Stimulated activated CD8-positive, alpha-beta memory T cell treated with anti-CD3 and anti-CD28 coated beads, Interleukin-4, amount 100 ng/mL, for 1 hour (primary cell): ENCODE measurements at places on chromosomes 2 and 18.
A peak's percentile ranks its signal among the peaks of the same experiment; 100 is the strongest.

- no peak for DNase-seq
These were observed 32.6 kb downstream of the GALM start for GRCh38 chr2:38698467-38699003.

DNA sequence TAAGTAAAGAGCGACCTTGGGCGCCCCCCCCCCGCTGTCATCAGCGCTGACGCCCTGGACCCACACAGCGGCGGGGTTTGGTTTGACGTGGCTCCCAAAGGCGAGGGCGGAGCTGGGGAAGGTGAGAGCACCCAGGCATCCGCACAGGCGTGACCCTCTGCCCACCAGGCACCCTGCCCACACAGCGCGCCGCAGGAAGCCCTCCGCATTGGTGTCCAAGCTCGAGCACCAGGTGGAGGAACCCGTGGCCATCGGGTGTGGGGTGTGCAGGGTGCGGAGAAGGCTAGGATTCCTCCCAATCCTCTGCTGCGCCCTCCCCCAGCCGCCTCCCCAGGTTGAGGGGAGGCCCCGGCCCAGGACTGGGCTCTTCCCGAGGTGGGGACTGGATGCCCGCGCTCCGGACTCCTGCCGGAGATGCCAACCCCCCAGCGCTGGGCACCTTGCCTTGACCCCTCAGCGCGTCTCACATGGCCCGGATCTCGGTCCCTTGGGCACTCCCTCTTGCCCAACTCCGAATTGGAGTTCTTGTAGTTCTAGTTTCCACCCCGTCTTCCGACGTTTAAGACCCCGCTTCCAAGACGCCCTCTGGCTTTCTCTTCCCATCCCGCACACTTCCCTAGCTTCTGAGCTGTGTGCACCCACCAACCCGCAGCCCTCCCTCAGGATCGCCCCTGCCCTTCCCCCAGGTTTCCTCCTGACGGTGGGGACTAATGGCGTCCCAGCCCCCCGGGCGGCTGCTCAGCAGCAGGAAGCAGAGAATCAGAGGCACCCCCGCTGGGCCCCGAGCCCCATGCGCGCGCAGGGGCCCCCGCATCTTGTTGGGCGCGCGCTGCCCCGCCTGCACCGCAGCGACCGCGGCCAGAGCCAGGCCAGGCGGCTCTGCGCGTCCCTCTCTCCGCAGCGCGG lies 25.9 kb upstream of the RESP18 start:
- DNase-seq = no peak

DNA sequence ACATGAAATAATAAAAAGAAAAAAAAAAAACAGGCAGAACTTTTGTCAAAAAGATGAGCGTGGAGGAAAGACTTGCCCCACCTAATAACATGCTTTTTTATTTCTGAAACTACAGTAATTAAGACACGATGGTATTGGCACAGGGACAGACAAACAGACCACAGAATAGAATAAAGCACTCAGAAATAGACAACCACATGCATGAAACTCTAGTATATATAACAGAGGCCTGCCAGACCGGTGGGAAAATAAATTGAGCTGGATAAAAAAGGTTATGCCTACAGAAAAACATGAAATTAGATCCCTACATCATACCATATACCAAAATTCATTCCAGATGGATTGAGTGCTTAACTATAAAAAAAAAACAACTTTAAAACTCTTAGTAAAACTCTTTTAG lies 163.1 kb downstream of the NRP2 start:
- DNase-seq = no peak

DNA sequence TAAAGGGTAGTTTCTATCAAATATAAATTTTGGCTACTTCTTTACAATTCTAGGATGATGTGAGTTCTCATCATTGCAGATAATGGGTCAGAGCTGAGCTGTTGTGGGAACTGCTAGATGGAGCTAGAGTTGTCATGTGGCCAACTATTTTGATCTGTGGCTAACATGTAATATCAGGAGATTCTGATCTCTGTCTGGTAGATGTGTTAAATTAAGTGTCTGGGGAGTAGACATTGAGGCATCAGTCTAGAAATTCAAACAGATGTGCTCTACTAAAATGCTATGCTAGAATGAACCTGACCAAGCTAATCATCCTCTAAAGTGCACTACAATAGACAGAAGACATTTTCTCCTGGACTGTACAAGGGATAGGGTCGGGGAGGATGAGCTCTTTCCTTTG lies 30.3 kb upstream of the DARS1 start:
- no peak for DNase-seq

DNA sequence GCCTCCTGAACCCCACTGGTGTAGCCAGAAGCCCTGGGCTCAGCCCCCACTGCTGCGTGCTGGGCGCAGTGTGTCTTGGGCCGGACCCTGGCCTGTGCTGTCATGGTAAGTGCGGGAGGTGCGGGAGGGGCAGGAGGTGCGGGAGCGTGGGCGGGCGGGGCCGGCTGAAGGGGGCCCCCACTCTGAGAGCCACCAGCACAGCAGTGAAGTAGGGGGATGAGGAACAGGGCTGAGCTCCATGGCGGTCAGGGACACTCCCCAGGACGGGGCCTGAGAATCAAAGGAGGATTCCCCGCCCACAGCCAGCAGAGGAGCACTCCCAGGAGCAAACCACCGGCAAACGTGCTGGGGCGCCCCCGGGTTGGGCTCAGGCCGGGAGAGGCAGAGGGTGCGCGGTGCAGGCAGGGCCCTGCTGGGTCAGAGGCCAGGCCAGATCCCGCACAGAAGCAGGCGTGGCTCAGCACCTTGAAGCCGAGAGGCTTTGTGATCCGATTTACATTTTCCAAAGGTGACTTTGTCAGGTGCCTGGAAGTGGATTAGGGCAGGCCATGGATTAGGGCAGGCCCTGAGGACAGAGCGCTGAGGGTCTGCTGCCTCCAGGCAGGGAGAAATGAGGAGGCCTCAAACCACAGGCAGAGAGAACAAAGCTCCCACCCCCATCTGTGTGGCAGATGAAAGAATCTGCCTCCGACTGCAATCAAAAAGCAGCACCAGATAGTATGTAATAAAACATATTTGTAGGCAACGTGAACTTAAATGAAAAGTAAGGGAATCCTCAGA lies 152.0 kb upstream of the RAB6C start:
- DNase-seq = no peak

- DNase-seq = no peak
These were observed 53.1 kb downstream of the ACVR1 start for GRCh38 chr2:157822993-157823392.

DNA sequence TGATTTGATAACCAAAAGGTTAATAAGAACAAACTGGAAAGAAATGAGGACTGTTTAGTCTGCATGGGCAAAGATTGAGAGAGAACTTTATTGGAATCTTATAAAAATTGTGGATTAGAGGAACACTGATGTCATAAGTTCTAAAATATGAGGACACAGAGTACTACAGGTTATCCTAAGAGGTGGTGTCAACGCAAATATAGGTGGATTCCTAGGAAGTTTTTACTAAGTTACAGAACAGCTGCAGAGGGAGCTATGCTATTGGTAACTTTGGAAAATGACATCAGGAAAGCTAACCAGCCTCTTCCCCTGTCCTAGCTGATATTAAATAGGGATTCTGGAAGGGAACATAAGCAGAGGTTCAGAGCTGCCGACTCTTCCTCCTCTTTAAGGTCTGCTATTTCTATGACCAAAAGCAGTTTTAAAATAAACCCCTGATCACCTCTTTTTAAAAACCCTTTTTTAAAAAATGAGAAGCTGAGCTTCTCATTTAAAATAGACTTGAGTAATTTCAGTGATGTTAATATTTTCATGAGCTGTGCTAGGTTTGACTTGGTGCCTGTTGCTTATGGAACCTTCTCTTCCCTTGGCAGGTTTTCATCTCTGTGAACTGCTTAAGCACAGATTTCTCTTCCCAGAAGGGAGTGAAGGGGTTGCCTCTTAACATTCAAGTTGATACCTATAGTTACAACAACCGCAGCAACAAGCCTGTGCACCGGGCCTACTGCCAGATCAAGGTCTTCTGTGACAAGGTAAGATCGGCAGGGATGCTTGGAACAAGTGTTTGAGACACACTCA lies 34.2 kb downstream of the GRHL1 start:
- DNase-seq = no peak

- no peak for DNase-seq
These were observed 81.6 kb upstream of the LAPTM4A start for GRCh38 chr2:20132990-20133535.

DNA sequence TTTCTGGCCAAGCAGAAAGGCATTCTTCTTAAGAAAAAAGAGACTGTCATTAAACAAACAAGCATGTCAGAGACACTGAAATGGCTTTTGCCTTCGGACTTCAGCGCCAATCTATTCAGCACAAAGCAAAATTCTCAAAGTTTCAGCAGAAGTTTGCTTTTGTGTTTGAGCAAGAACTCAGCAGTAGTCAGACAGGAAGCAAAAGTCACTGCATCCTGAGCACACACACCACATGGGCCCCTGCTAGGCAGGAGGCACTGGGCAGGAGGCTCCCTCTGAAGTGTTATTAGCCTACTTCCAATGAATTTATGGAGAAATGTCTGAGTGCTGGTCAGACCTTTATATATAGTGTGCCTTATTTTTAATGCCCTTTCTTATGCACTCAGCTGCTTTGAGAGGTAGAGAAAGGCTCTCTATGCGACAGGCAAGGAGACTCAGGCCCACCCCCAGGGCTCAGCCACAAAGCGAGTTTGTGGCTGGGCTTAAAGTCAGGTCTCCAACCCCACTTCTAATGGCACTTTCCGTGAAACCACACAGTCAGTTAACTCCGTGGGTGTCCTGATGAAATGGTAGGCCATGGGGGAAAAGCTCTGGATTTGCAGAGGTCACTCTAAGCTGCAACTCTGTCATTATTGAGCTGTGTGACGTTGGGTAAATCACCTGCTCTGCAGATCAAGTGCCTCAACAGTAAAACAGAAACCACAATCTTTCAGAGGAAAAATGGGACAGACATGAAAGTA lies 161.0 kb upstream of the TMEM200C start:
- DNase-seq = no peak

DNA sequence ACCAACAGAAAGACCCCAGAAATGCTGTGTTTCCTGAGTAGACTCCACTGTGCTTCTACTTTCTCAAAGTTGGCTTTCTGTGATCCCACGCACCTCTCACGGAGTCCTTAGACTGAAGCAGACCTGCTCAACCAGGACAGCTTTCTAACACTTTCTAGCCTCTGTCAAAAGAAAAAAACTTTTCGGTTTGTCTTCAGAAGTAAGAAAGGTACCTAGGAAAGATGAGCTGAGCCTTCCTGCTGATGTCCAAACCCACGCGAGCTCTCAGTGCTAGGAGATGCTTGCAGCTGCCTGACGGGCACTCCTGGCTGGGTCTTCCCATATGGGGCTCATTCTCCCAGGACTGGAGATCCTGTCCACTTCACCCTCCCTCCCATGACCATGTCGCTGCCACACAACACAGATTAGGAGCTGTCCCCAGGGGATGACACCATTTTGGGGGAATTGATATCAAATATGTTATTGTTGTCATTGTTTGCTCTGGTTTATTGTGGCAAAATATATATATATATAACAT lies 49.2 kb upstream of the DAPL1 start:
- no peak for DNase-seq

- DNase-seq = no peak
These were observed 40.6 kb downstream of the PMS1 start for GRCh38 chr2:189824694-189825396.

- peak; percentile 8 for DNase-seq
These were observed 1.1 kb downstream of the TLK1 start for GRCh38 chr2:171159372-171160118.

DNA sequence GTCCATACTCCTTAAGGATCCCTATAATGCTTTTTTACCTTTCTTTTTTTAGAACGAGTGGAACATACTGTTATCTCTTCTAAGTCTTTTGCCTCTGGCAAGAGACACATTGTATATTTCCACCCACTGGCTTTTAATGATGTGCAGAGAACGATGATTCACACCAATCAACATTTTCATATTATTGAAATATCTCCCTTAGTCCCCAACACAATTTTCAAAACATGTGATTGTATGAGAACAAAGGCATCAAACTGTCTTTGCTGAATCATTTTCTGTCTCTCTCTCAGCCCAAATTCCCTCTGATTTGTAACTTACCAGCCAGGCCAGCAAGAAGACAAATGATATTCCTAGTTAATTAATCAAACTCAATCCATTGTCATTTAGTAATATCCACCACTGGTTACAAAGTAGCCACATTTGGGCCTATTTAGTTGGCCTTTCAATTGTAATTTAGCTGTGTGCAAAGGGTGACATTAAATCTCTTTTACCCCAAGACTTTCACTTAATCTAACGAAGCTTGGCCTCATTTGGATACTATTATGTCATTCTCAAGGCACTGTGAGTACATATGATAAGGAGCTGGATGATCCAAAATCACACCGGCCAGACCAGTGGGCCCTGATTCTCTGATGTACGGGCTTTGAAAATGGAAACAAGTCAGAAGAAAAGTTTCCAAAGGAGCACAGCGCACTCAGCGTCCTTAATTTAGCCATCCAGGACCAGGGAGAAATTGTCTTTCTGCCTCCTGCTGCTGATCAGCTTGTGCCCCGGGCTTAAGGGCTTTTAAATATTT lies 185.1 kb downstream of the SCG2 start:
- no peak for DNase-seq

GRCh38 chr2:126703311-126703710 lies 47.4 kb downstream of the GYPC start:
- no peak for DNase-seq

- no peak for DNase-seq
These were observed 1060.0 kb upstream of the DDX18 start for GRCh38 chr2:116754381-116755101.

- DNase-seq = no peak
These were observed 29.5 kb downstream of the SLC39A10 start for GRCh38 chr2:195686564-195686963.

- DNase-seq = no peak
These were observed 71.8 kb downstream of the RAPH1 start for GRCh38 chr2:203463266-203463678.

GRCh38 chr2:234977228-234977679 lies 25.4 kb downstream of the SH3BP4 start:
- DNase-seq = no peak

GRCh38 chr2:168819050-168819715 lies 16.7 kb downstream of the NOSTRIN start:
- no peak for DNase-seq
